ENCODE measurements at places on chromosomes 7 and 10.

- DNase-seq = no peak
These were observed 75.7 kb downstream of the SPAG6 start for GRCh38 chr10:22420787-22421517.

- DNase-seq = no peak
These were observed 9.5 kb upstream of the IMPDH1 start for GRCh38 chr7:128419257-128419656.

DNA sequence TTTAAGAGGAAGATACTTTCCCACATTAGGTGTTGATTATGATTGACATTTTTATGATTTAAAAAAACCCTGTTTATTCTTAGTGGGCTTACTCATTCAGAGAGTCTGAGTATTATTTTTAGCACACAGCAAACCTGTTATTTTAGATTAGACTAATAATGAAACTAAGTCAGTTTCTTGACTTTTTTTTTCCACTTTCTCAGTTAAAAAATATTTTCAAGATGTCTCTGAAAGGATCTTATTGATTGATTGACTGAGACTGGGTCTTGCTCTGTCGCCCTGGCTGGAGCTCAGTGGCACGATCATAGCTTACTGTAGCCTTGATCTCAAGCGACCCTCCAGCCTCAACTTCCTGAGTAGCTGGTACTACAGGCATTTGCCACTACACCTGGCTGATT lies 20.4 kb upstream of the INPP5F start:
- no peak for DNase-seq

- no peak for DNase-seq
These were observed 56.6 kb downstream of the TAF3 start for GRCh38 chr10:7874864-7875263.

DNA sequence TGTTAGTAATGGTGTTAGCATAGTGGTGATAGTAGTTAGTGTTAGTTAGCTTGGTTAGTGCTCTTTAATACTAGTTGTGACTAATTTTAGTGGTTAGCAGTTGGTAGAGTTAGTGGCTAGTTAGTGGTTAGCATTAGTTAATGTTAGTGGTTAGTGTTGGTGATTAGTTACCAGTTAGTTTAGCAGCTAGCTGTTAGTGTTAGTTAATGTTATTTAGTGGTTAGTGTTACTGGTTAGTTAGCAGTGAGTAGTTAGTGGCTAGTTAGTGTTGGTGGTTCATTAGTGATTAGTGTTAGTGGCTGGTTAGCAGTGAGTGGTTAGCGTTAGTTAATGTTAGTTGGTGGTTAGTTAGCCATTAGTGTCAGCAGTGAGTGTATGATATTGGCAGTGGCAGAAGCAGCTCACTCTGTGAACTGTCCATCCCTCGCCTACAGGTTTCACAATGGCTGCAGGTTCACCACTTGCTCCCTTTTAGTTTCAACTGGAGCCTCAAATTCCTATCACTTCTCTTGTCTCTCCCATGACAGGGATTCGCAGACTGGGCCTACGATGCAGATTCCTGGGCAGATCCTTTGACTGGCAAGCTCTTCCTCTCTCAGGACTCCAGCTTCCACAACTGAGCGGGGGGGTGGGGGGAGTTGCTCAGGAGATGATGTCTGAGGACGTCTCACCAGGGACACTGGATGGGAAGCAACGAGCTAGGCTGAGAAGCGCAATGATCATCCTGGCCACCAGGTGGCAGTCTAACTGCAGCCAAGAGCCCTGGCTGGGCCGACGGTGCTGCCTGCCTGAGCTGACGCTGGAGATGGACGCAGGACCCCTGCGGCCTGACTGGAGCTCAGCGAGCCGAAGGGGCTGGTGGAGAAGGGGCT lies 19.5 kb downstream of the GHRHR start:
- peak; percentile 44 for DNase-seq

DNA sequence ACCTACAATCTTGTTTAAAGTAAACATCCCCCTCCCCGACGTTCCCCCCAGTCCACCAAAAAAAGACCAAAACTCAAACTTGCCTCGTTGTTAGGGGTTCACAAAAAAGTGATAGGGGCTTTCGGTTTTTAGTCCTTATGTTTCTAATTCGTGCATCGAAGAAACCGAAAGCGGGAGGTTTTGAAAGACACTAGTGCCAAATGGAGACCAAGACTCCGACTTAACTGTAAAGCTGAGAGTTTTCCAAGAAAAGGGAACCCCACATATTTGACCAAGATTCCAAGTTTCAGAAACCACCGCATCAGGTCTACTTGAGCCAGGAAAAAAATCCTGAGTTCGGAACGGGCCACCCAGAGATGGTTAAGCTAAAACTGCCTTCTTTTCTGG lies 534 bp downstream of the PSMA2 start:
- no peak for DNase-seq

GRCh38 chr10:125216309-125216708 lies 55.9 kb upstream of the CTBP2 start:
- no peak for DNase-seq

- no peak for DNase-seq
These were observed 166.0 kb downstream of the FANK1 start for GRCh38 chr10:126062131-126063032.

DNA sequence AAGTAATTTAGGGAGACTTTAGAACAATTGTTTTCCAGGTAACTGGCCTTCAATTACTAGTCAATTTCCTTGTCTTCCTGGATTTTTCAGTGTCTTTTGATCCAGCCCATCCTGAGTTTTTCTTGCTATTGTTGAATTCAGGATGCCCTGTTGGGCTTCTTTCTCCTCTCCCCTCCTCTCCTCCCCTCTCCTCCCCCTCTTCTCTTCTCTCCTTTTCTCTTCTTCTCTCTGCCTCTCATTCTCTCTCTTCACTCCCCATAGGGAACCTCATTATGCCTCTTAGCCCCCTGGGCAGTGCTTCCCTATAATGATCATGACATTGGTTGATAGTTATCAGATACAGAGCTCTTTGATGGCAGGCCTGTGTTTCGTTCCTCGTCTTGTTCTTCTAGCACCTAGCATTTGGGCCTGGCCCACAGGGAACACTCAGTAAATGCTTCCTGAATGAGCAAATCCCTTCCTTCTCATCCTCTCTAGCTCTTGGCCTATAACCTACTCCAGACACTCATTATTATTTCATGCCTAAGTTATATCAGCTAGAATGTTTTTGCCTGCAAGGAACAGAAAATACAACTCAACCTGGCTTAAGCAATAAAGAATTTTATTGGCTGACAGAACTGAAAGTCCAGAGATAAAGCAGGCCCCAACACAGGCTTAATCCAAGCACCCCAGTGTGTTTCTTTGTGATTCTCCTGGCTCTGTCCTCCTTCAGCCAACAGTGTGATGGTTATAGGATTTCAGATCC lies 56.8 kb downstream of the CACNB2 start:
- no peak for DNase-seq

DNA sequence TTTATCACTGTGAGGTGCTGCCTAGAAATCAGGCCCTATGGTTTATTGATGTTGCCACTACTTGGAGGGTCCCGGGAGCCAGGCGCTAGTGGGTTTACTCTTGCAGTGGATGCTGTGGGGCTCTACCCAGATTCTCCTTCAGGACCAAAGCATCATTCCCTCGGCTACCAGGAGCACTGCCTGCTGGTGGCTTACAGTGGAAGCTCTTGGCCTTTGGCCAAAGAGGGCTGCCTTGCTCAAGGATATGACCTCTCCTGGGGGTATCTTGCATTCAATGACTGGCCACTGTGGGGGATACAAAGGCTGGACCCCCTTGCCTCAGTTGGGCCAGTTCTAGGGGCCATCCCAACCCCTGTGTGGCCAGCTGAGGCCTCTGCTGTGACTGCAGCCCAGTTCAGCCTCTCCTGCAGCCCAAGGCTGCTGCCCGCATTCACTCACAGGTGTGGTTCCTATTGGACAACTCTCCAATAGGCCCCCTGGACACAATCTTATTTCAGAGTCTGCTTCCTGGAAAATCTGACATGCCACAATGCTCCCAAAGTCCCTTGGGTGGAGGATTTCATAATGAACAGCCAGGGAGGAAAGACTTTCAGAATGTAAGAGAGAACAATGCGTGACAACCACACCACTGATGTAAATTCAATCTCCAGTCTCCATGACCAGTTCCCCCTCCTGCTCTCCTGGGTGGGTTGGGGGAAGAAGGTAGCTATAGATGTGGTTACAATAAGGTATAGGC lies 196.3 kb downstream of the SNX10 start:
- no peak for DNase-seq

DNA sequence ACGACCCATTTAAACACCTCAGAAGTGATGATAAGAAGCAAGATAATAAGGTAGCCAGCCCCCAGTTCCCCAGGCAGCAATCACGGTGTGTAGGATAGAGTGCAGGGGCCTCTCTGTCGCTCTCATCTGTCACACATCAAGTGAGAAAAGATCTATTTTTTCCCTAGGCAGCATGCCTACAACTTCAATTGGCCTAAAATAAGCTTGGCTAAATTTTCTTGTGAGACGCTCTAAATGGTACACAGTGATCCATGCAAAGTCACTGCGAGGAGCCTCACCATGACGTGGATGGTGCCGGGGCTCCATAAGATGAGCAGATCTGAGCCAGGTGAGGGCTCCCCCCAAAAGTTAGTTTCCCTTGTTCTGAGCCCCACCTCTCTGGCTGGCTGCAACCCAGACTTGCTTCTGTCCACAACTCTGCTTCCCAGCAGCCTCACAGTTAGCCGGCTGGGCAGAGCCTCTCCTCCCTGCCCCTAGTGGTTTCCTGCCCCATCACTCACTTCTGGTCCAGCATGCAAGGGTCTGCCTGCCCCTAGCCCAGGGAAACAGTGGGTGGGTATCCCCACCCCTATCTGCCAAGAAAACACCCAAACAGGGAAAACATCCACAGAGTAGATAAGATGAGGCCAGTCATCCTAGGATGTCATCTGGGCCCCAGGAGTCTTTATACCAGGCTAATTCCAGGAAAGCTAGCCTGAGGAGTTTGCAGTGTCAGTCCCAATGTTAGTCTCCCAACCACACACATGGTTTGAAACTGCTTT lies 342.1 kb downstream of the GRID1 start:
- DNase-seq = no peak

GRCh38 chr7:140540136-140540777 lies 61.0 kb upstream of the MKRN1 start:
- no peak for DNase-seq

GRCh38 chr7:34844936-34845665 lies 187.1 kb downstream of the NPSR1 start:
- DNase-seq = no peak

- DNase-seq = no peak
These were observed 12.1 kb downstream of the TAS2R40 start for GRCh38 chr7:143233816-143234532.

- no peak for DNase-seq
These were observed 22.5 kb downstream of the PLPP4 start for GRCh38 chr10:120479506-120479905.

DNA sequence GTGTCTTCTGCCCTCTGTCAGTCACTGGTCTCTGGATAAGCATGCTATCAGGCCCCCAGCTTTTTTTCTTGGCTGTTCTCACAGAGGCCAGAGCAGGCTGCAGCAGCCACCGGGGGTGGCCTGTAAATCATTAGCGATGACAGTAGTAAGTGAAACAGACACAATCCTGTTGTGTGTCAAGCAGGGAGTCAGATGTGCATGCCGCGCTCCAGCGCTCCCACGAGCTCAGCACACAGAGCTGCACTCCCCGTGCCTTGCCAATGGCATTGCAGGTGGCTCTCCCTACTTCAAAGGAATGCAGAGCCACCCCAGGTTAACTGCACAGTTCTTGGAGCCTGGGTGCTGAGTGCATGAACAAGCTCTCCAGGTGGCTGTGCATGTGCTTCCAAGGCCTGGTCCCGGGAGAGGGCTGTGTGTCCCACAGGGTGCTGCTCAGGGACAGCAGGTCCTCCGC lies 226.1 kb downstream of the GLRX3 start:
- no peak for DNase-seq

GRCh38 chr10:128306535-128306934 lies 180.3 kb upstream of the MKI67 start:
- DNase-seq = no peak

DNA sequence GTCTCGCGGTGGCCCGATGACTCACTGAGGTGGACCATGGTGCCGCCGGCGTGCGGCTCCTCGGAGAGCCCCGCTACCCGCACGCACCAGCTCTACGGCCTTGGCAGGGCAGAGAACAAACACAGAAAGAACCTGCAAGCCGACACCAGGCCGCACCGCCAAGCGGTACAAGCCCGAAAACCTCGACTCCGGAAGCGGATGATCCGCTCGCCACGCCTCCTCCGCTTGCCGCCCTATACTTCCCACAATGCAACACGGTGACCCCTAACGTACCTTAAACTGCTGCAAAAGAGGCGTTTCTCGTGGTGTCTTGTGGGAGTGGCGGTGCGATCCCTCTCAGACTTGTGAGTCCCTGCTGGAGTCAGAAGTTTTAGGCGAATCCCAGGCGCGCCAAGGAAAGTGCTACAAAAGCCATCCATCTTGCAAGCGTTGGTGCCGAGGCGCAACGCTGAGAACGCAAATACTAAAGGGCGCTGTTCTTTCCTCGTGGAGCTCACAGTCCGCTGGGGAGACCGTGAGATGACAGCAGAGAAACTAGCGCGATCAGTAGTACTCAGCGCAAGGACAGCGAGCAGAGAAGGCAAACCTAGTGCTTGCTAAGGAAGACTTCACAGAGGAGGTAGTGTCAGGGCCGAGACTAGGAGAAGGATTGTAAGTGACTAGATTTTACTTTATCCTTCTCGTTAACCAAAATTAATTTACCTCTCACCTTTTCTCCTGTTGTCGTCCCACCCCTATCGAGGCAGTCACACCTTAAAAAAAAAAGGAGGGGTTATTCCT lies at the start of gene MRPS16:
MRPS16 (minus strand) TSS at position 200 of the 780 bp plus-strand sequence; CDS start at position 38, 162 bp downstream.
- DNase-seq = peak; percentile 84

DNA sequence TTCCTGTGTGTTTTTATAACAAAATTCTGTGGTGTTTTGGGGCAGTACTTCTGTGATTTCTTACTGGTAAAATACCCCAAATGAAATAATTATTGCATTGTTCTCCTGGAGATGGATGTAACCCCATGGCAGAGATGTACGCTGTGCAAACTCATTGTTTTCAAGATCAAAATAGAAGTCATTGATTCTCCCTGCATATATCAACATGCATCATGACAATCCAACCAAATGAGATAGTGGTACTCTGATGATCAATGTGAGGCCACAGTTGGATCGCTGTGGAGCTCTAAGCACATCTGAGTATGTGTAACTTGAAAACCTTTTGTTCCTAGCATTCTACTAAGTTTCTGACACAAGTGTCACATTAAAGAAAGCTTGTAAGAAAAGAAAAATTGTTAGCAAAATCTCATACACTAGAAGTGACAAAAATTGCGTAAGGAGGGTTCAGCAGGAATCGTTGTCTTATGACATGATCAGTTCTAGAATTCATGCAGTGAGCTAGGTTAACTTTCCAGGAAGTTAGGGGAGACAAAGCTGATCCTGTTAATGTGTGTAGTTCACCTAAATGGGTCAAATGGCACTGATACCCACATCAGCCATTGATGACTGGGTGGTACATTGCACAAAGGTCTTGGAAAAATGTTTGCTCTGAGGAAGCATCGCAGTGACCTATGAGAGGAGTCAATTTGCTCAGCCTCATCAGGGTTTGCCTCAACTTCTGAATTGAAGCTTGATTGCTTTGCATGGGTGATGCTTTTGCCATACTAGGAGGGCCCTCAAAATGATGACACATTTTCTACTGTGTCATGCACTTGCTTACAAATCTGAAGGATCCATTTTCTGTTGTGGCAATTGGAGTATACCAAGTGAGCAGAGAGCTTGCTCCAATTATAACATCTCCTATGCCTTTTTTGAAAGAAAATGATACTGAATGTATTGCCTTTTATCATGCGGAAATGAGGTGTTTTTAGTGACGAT lies 145.1 kb downstream of the PLXDC2 start:
- no peak for DNase-seq
